Keratinocyte (primary cell): ENCODE measurements at places on chromosomes 6 and 20.
A peak's percentile ranks its signal among the peaks of the same experiment; 100 is the strongest.

- H3K4me3 ChIP-seq, result no peak overlapping the region
- H3K4me1 ChIP-seq, result no peaks in the 10 kb centered on the region
- no peak overlapping the region for H3K27ac ChIP-seq
These were observed 698.3 kb downstream of the EPM2A start for GRCh38 chr6:145036848-145037567.

GRCh38 chr6:16559071-16559470, 202.2 kb downstream of the ATXN1 start:
- no peak overlapping the region for H3K27ac ChIP-seq
- H3K36me3 ChIP-seq, result no peaks in the 10 kb centered on the region
- H3K27me3 ChIP-seq, result no peaks in the 10 kb centered on the region
- DNase-seq, result no peak
- no peaks in the 10 kb centered on the region for H3K4me1 ChIP-seq

- peak overlapping the region; percentile 21 for H3K4me3 ChIP-seq
- DNase-seq, result no peak
- H3K36me3 ChIP-seq, result no peaks in the 10 kb centered on the region
- H3K27me3 ChIP-seq, result no peaks in the 10 kb centered on the region
- H3K4me1 ChIP-seq, result peaks cover 72% of the 10 kb centered on the region
These were observed 496.0 kb upstream of the MARCKS start for GRCh38 chr6:113361014-113361645.

GRCh38 chr20:49284818-49285217, 7.0 kb upstream of the ZNFX1 start:
- H3K27ac ChIP-seq, result no peak overlapping the region
- no peak overlapping the region for H3K4me3 ChIP-seq
- DNase-seq, result no peak
- H3K4me1 ChIP-seq, result peaks cover 63% of the 10 kb centered on the region
- no peaks in the 10 kb centered on the region for H3K27me3 ChIP-seq

GRCh38 chr20:13338097-13338661, 117.1 kb downstream of the ISM1 start:
- no peak overlapping the region for H3K27ac ChIP-seq
- DNase-seq, result no peak
- H3K36me3 ChIP-seq, result no peaks in the 10 kb centered on the region
- H3K27me3 ChIP-seq, result no peaks in the 10 kb centered on the region

GRCh38 chr6:52394251-52394666, 25.9 kb upstream of the EFHC1 start:
- peaks cover 19% of the 10 kb centered on the region for H3K4me1 ChIP-seq
- H3K36me3 ChIP-seq, result no peaks in the 10 kb centered on the region

DNA sequence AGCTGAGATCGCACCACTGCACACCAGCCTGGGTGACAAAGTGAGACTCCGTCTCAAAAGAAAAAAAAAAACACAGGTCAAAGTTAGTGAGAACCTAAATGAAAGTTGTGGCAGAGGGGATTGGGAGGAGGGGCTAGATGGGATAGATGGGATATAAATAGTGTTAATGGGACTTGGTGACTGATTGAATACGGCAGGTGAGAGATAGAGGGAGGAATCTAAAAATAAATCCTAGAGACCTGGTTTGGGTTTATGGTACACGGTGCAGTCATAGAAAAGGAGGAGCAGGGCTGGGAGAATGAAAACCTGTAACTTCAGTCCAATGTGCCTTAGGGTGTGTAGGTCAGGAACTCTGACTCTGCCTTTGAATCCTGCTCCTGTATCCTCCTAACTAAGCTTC, 25.0 kb upstream of the DEK start:
- H3K36me3 ChIP-seq, result no peaks in the 10 kb centered on the region
- no peaks in the 10 kb centered on the region for H3K27me3 ChIP-seq
- no peak overlapping the region for H3K4me3 ChIP-seq
- H3K27ac ChIP-seq, result no peak overlapping the region
- no peak for DNase-seq
- no peaks in the 10 kb centered on the region for H3K4me1 ChIP-seq

DNA sequence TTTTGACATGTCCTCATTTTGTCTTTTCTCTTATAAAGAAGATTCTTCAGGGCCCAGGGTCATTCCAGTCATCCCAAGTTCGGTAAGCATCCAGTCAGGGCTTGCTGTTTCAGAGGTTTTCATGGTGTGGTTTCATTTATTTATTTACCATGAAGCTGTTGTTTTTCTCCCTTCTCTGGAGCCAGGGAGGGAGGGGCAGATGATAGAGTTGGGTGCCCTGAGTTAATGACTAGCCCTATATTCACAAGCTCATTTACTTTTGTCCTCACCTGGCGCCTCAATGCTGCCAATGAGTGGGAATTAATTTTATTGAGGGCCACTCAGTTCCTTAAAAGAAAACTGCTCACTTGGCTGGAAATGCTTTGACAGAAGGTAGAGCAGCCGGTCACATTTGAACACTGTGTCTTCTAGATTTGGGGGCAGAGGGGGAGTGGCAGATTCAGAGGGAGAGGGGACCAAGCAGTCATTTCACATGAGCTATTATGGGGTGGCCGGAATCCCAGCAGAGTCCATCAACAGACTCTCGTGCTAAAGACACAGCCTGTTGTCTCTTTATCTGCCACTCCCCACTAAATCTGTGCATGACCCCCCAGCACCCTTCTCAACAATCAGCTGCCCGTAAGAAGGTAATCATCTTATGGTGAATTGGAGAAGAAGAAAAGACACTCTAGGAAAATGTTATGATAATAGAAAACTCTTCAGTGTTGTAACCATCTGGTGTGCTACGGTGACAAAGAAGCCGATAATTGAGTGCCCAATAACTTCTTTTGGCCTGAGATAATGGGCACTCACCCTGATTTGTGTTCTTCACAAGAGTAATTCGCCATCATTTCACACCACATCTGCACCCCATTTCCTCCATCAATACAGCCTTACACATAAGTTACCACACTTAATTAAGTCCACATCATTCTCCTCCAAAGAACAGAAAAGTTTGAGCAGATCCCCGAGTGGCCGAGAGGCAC, 573.5 kb upstream of the JAG1 start:
- no peak overlapping the region for H3K27ac ChIP-seq
- no peaks in the 10 kb centered on the region for H3K4me1 ChIP-seq
- H3K36me3 ChIP-seq, result no peaks in the 10 kb centered on the region
- H3K4me3 ChIP-seq, result no peak overlapping the region
- no peaks in the 10 kb centered on the region for H3K27me3 ChIP-seq
- DNase-seq, result no peak

GRCh38 chr6:52183131-52183713, 3.0 kb upstream of the IL17A start:
- H3K4me1 ChIP-seq, result no peaks in the 10 kb centered on the region
- H3K27me3 ChIP-seq, result no peaks in the 10 kb centered on the region
- no peak for DNase-seq
- H3K27ac ChIP-seq, result no peak overlapping the region
- no peak overlapping the region for H3K4me3 ChIP-seq
